ENCODE measurements at places on chromosomes 7 and 10.

GRCh38 chr7:17046259-17046658, 164.5 kb upstream of the AGR3 start:
- DNase-seq: no peak

DNA sequence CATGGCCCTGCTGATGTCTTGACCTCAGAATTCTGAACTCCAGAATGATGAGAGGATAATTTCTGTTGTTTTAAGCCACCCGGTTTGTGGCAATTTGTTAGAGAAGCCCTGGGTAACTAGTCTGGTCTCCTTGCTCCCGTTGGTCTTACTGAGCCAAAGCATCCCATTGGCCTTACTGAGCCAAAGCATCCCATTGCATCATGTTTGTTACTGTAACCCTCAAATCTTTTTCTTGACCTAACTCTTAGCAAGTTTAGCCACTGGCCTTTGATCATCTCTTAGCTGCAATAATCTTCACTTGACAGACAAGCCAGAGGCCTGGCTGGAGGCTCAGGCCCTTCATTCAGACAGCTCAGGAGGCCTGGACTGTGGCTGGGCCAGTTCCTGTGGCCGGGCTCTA, 21.8 kb downstream of the TBXAS1 start:
- no peak for DNase-seq

GRCh38 chr7:155468785-155469148, 10.8 kb downstream of the EN2 start:
- no peak for DNase-seq

DNA sequence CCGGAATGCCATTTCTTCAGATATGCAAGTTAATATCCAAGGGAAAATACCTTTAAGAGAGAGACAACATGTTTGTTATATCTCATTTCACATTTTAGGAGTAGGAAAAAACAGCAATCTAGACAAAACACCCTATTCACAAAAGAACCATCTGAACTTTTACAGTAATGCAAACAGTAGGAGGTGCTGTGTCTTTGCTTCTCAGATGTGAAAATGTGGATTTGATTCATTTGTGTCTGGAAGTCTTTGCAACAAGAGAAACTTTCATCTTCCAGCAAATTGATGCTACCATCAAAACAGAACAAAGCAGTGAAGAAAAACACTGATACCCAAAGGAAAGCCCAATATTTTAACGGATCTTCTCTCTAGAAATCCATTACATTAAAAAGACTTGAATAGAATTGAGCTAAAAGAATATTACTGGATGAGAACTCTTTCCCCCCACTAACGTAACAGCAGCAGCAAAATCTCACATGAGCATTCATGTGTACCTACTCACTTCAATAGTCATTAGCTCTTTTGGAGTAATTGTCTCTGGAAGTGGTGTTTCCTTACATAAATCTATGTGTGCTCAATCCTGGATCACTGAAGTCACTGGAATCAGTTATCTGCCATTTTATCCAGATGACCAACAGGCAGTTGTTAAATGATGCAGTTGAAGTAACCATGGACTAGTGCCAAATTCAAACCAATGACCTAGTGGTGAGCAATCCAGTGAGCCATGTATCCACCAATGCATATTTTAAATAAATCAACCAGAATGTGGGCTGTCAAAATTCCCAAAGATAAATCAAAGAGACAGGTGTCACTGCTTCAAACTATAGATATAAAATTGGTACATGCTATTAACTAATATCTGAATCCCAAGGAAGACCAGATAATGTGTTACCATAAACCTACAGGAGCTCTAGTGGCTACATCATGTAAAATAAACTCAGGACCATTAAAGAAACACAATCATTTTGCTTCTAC, 1.8 kb downstream of the SEMA3C start:
- no peak for DNase-seq

DNA sequence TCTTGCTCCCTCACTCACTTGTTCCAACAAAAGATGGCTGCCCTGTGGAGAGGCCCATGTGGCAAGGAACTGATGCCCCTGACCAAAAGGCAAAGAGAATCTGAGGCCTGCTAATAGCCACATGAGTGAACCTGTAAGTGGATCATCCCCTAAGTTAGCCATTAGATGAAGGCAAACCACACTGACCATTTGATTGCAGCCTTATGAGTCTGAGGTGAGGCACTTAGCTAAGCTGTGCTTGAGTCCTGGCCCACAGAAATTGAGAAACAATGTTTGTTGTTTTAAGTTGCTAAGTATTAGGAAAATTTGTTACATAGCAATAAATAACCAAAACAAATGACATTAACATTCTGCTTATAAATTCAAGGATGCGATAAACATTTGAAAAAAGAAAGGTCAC, 100.1 kb upstream of the BET1 start:
- no peak for DNase-seq

GRCh38 chr7:131544449-131545301, 11.8 kb downstream of the PODXL start:
- DNase-seq: no peak

DNA sequence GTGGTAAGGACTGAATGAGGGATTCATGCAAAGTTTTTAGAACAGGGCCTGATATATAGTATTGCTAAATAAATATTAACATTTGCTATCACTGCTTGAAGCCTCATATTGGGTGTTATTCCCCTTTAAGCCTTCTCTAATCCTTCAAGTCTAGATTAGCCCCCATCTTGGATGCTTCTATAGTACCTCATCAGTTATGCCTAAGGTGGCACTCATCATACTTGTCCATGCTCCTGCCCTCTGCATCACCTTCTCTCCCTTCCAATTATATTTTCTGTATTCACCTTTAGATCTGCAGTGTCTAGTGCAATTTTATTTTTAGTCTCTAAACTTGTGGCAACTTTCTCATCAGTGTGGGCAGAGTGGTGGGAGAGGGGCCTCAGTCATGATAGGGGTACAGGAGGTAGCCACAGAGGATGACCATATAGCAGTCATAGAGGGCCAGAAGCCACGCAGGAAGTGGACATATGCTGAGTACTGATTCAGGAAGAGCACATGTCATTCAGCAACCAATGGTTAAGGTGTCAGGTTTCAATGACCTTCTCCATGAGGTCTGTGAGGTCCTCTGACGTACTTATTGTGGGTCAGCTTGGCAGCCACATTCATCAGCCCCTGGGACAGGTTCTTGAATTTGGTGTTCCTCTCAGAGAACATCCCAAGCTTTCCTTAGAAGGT, 2.5 kb downstream of the ENTPD1 start:
- no peak for DNase-seq

GRCh38 chr10:125029584-125030242, 87.8 kb downstream of the ZRANB1 start:
- no peak for DNase-seq

DNA sequence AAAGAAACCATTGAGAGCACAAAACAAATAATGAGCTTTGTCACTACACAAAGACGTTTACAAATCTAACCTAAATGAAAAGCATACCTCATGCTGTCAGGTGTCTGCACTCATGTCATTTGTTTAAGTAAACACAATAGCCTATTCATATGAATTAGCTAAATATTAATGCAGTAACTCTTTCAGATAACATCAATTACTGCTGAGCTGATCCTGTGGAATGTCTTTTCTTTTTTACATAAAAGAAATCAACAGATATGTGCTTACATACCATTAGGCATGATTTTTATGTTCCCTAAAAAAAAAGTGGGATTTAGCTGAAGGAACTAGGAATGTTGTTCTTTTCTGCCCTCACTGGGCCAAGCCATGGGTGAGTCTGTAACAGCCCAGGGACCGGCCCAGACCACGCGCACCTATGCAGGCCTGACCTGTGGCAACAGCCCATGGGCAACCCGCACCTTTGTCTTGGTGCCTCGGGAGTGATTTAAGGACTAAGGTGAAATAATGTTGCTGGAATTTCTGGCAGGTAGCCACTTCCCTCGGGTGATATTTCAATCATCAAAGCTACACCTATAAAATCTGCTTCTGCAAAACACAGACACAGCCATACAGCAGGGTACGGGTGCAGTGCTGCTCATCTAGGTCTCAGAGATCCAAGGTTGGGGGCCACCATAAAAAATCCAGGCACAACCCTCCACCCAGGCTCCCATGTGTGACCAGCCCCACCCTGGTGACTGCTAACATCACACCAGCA, 44.6 kb downstream of the FGFR2 start:
- no peak for DNase-seq

- no peak for DNase-seq
Measured at GRCh38 chr7:44700322-44700721, 48.3 kb upstream of the ZMIZ2 start.

DNA sequence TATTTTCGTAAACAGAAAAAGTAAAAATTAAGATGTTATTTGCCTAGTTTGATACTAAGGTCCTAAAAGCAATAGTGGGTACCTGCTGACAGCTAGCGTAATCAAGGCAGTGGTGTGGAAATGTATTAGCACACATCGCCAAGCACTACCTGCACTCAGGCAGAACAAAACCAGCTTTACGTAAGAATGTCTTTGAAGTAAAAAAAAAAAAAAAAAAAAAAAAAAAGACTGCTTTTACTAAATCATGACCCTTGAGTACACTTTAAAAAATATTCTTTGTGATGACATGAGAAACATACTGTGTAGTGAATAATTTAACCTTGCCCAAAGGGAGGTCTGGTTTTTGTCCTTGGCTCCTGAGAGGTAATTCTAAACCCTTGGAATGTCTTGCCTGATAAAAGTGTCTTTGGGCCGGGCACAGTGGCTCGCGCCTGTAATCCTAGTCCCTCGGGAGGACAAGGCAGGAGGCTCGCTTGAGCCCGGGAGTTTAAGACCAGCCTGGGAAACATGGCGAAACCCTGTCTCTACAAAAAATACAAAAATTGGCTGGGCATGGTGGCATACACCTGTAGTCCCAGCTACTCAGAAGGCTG, 12.7 kb downstream of the XRCC2 start:
- DNase-seq: no peak

DNA sequence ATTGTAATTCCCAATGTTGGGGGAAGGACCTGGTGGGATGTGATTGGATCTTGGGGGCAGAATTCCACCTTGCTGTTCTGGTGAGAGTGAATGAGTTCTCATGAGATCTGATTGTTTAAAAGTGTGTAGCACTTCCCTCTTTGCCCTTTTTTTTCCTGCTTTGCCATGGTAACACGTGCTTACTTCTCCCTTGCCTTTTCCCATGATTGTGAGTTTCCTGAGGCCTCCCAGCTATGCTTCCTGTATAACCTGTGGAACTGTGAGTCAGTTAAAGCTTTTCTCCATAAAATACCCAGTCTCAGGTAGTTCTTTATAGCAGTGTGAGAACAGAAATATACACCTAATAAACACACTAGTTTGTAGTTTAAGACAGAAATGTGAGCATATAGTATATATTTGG, 166.8 kb upstream of the MAGI2 start:
- DNase-seq: no peak

GRCh38 chr7:88599528-88599927, 160.0 kb upstream of the ZNF804B start:
- no peak for DNase-seq

DNA sequence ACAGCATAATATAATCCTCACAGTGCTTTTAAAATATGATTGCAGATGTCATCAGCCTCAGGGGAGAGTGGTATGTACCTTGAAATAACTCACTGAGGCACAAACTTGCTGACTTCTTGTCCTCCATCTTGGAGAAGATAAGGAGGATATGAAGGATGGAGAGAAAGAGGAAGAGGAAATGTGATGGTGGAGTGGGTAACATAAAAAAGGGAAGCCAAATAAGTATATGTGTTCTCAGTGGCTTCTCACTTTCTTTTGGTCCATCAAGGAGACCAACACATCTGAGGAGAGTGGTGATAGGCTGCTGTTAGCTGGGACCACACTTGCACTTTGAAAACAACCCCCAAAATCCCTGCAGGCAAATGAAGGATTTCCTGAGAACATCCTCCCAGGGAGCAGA, 21.6 kb upstream of the ZNF37A start:
- DNase-seq: no peak

GRCh38 chr7:45460379-45460778, 113.8 kb upstream of the ADCY1 start:
- no peak for DNase-seq

- DNase-seq: no peak
Measured at GRCh38 chr7:100570954-100571828, 2.5 kb downstream of the SAP25 start.

GRCh38 chr10:6493521-6494441, 86.3 kb downstream of the PRKCQ start:
- DNase-seq: no peak

DNA sequence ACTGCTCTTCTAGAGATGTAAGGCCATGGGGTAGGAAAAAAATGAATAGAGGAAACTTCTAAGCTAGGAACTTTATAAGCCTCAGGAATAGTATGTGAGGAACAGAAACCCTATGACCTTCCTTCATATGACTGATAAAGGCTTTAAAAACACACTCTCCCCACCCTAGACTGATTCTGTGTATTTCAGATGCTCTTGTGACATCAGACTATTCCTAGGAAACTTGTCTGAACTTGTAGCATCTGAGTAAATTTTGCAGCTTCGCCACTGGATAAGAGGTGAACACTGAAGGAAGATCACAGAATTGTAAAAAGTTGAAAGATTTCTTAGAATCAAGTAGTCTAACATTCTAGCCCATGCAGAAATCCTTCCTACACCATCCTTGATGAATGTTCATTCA, 31.0 kb upstream of the CBLL1 start:
- DNase-seq: no peak
